Activated CD4-positive, alpha-beta T cell treated with anti-CD3 and anti-CD28 coated beads, Interleukin-2, amount 10 ng/mL, durations not matched to agents 7 days and 5 days (primary cell): ENCODE measurements at places on chromosomes 12 and 14. TPM values are rescaled to one million over a fixed set of nuclear protein-coding genes. Genes with fewer than 3 reads are reported as not detected.

The MTRFR gene
- 29.2 TPM for total RNA-seq

The LRTM2 gene
- not detected for total RNA-seq

The RNASE2 gene
- not detected for total RNA-seq

The KCNC2 gene
- total RNA-seq = not detected

The MMP17 gene
- not detected for total RNA-seq

The TMEM119 gene
- total RNA-seq = 1.2 TPM

The HEATR5A gene
- total RNA-seq = 7.1 TPM

The CLEC6A gene
- not detected for total RNA-seq

The SERPINA9 gene
- not detected for total RNA-seq

The ZDHHC22 gene
- total RNA-seq = not detected

The RHOJ gene
- total RNA-seq = not detected

The SLC6A12 gene
- not detected for total RNA-seq

The PRKD1 gene
- total RNA-seq = not detected

The MDGA2 gene
- total RNA-seq = not detected

The TAS2R42 gene
- not detected for total RNA-seq

The KLRG1 gene
- total RNA-seq = 3.0 TPM

The RSRC2 gene
- total RNA-seq = 79.6 TPM

The BBS10 gene
- total RNA-seq = 4.5 TPM

The CLEC9A gene
- not detected for total RNA-seq

The TAPBPL gene
- 47.9 TPM for total RNA-seq

The KRT4 gene
- total RNA-seq = not detected

The WNT1 gene
- 0.17 TPM for total RNA-seq

The PIP4P1 gene
- 33.9 TPM for total RNA-seq

The CLEC4E gene
- not detected for total RNA-seq

The RNFT2 gene
- 15.1 TPM for total RNA-seq

The HAL gene
- 0.69 TPM for total RNA-seq

The GUCY2C gene
- total RNA-seq = not detected

The TAS2R30 gene
- total RNA-seq = 2.0 TPM

The RNASE3 gene
- total RNA-seq = not detected

The ETFBKMT gene
- 1.2 TPM for total RNA-seq

The NEUROD4 gene
- not detected for total RNA-seq

The SLC17A8 gene
- total RNA-seq = not detected

The CLEC2A gene
- not detected for total RNA-seq

The KRT71 gene
- total RNA-seq = not detected

The MYF6 gene
- total RNA-seq = not detected

The ABCC9 gene
- not detected for total RNA-seq

The SLC7A8 gene
- total RNA-seq = 0.64 TPM

The RERGL gene
- not detected for total RNA-seq

The ERGIC2 gene
- total RNA-seq = 66.4 TPM

The EFS gene
- not detected for total RNA-seq
